ENCODE measurements at places on chromosomes 6 and 20. TPM values are rescaled to one million over a fixed set of nuclear protein-coding genes. Genes with fewer than 3 reads are reported as not detected.

Gene SH3BGRL2
- 2.0 TPM for polyA plus RNA-seq

Gene ZC3H12D
- 0.02 TPM for polyA plus RNA-seq

- no peak for DNase-seq
These were observed 54.7 kb upstream of the ZMYND8 start for GRCh38 chr20:47411161-47411560.

- no peak for DNase-seq
These were observed 75.4 kb upstream of the INSM1 start for GRCh38 chr20:20292472-20292871.

GRCh38 chr20:41078329-41078728 lies 49.7 kb downstream of the TOP1 start:
- no peak for DNase-seq

DNA sequence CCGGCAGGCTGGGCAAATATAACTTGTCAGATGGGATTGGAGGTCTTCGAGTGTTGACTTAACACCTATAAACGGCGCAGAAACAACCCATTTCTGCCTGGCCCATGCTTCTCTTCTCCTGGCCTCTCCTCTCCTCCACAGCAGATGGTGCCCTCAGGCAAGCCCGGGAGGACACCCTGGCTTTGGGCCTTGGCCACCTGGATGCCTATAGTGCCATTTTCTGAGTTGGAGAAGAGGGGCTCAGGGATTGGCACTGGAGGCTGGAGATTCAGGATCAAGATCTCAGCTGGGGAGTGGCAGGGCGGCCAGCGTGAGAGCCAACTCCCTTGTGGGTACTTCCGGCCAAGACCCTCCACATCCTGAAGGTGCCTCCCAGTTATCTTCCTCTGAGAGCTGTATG lies 211.9 kb upstream of the PMEPA1 start:
- no peak for DNase-seq

- DNase-seq: no peak
These were observed 10.6 kb downstream of the MYB start for GRCh38 chr6:135191508-135192255.

DNA sequence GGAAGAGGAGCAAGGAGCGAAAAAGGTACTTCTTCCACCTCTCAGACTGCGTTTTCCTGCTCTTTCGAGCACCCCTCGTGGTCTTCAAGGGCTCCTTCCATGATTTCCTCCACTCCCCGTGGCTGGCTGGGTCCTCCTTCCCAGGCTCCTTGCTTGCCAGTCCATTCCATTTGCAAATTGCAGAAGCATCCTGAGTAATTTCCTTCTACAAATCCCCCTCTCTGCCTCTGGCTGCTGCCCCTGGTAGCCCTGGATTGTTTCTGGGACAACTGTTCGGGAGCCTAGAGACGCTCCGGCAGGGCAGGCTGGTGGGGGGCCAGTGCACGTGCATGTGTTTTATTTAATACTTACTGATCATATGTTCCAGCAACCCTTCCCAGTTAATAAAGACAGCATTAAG lies 173.1 kb downstream of the ZMYND8 start:
- no peak for DNase-seq

Gene MLN
- not detected for polyA plus RNA-seq

DNA sequence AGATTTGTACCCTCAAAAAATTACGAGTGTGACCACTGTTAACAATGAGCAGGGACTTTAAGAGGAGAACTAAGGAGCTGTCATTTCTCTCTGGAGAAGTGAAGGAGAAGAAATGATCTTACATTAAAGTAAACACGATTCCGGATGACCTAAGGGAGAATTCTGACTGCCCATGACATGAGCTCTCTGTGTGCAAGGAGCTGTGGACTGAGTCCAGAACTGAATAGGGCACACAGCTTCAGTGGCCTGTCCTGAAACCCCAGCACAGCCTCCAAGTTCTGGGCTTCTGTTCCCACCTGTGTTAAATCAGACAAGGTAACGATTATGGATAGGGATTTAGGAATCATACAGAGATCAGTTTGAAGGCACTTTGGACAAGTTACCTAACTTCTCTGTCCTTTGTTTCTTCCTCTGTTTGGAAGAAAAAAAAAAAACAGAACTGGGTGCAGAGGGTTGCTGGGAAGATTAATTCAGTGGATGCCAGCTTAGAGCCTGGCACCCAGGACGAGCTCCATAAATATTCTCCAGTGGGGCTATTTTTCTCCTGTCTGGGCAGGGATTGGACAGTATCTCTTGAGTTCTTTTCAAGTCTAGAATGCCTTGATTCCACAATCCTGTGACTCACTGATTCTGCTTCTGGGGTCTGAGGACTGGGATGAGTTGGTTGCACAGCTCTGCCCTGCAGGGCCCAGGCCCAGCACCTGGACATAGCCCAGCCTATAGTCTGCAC lies 65.7 kb downstream of the MRPL14 start:
- DNase-seq: peak; percentile 63

Gene GLP1R
- not detected for polyA plus RNA-seq

- DNase-seq: peak; percentile 41
These were observed at the start of gene ECT2L for GRCh38 chr6:138795809-138796603. TSS of gene ECT2L (plus strand) at chr6:138796087. CDS start at chr6:138813275, 17,188 bp downstream.

Gene WFDC13
- not detected for polyA plus RNA-seq

- DNase-seq: no peak
These were observed 120.7 kb downstream of the TTLL2 start for GRCh38 chr6:167445568-167445967.

GRCh38 chr6:68229566-68229965 lies 405.5 kb upstream of the ADGRB3 start:
- no peak for DNase-seq

DNA sequence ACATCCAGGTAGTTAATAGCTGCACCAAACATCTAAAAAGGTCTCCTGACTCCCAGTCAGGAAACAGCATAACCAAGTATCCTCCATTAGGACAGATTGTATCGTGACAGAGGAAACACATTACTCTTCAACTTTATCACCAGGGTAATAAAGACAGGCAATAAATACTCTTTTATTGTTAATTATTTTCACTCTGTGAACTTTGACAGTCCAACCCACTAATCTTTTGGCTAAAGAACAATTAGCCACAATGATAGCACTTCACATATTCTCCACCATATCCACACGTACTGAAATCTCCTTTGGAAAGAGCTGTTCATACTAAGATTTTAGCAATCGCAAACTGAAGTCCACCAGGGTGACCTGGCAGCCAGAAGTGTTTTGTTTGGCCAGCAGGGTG lies 46.4 kb downstream of the ARHGAP18 start:
- no peak for DNase-seq

DNA sequence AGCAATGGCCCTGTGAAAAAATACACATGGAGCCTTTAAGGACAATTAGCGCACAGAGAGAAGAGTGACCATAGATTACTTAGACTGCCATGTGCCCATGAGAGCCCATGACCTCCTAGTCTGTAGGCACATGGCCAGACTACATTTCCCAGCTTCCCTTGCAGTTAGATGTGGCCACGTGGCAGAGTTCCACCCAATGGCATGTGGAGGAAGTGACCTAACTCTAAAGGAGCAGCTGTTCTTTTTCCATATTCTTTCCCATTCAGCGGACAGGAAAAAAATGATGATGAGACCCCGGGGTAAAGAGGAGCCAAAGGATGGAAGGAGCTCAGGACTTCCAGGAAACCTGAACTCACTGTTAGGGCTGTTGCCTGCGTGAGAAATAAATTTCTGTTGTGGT lies 116.6 kb downstream of the CBLN4 start:
- no peak for DNase-seq

- peak; percentile 65 for DNase-seq
These were observed 29.3 kb upstream of the FAM83B start for GRCh38 chr6:54817236-54817635.

DNA sequence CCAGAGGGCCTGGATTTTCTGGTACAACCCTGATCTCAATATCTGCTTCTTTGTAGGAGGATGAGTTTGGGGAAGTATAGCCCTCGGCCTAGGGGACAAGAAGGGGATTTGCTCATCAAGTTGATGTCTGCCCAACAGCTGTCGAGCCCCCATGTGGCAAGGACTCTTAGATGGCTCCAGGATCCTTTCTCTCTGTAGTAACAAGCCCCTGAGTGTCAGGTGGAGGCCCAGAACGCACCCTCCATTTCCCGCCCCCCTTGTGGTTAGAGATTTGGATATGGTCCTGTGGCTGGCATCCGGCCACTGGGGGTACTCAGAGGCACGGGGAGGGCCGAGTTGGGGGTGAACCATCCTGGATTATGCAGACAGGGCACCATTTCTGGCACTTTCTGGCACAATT lies 50.1 kb downstream of the CTCFL start:
- no peak for DNase-seq

DNA sequence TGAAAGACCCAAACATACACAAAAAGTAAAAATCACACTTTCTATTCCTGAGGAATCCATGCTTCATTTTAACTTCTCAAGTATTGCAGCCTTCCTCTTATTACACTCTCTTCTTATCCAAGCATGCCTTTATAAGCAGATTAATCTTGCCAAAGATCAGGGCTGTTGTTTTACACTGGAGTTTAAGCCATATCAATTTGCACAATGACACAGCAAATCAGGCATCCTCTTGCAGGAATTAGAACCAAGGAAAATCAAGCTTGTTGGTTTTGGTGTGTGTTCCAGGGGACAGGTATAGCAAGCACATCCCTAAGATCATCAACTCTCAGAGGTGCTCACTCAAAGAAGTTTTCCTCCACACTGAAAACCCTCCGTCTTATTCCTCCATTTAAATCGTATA lies 69.5 kb downstream of the CYP39A1 start:
- no peak for DNase-seq

- no peak for DNase-seq
These were observed 25.8 kb downstream of the CDKAL1 start for GRCh38 chr6:20559924-20560551.

DNA sequence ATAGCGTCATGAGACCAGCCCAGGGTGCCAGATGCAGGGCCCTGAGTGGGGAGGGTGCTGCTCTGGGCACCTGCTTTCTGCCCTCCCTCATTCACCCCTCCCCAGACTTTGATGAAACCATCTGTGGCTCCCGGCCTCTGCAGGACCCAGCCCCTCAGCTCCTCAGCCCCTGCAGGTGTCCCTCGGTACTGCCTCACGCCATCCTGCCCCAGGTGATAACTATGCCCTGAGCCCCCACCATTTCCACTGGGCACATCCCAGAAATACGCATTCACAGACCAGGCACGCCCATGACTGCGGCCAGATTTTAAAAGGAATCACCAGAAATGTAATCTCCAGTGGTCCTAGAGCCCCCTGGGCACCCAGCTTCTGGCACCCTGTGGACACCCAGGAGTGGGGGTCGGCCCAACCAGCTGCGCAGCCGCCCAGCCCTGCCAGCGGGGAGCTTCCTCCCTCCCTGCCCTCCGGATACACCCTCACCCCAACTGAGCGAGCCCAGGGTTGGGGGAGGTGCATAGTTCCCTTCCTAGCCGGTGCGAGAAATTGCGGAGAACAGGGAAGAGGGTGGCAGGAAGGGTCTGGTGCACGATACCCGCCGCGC lies 615 bp upstream of the NTSR1 start:
- no peak for DNase-seq

Gene GINS1
- polyA plus RNA-seq: 11.2 TPM

DNA sequence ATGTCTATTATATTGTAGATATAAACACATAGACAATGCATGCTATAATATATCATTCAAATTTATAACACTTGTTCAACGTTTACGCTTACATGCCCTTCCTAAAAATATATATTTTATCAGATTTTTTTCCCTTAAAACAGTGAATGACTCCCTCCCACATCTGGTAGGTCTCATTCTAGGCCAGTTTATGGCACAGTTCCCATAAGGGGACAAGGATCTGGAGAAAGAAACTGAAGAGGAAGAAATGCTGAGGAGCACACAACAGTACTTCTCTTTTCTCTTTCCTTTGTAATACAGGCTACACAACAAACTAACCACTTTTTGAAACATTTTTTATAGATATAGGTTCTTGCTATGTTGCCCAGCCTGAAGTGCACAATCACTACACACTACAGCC lies 48.6 kb upstream of the RCAN2 start:
- DNase-seq: no peak

- no peak for DNase-seq
These were observed 3.6 kb upstream of the OSTM1 start for GRCh38 chr6:108078191-108078590.

- DNase-seq: no peak
These were observed 131.8 kb downstream of the SLC23A2 start for GRCh38 chr20:4869290-4870193.

DNA sequence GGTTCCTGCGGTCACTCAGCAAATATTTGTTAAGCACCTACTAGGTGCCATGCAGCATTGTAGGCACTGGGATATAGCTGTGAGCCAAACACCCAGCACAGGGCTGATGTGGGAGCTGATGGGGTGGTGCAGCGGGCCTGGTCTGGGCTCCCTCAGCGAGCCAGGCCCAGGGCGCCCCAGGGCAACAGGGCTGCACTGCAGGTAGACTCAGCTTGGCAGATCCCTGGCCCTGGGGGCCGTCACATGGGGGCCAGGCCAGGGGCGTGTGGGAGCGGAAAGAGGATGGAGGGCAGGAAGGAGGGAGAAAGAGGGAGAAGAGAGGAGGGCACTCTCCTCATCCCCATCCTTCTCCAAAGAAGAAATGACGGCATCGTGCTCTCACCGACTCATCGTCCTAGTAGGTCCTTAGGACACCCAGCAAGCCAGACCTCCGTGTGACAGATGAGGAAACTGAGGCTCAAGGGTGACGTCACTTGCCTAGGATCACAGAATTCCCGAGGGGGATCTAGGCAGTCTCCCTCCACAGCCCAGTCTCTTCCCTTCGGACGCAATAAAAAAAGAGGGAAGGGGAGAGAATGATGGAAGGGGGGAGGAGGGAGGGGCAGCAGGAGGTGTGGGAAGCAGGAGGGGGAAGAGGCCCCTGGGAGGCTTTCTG lies 53.3 kb downstream of the RBM38 start:
- no peak for DNase-seq

Gene RFX6
- polyA plus RNA-seq: not detected

GRCh38 chr20:11247046-11248010 lies 573.5 kb upstream of the JAG1 start:
- DNase-seq: no peak

DNA sequence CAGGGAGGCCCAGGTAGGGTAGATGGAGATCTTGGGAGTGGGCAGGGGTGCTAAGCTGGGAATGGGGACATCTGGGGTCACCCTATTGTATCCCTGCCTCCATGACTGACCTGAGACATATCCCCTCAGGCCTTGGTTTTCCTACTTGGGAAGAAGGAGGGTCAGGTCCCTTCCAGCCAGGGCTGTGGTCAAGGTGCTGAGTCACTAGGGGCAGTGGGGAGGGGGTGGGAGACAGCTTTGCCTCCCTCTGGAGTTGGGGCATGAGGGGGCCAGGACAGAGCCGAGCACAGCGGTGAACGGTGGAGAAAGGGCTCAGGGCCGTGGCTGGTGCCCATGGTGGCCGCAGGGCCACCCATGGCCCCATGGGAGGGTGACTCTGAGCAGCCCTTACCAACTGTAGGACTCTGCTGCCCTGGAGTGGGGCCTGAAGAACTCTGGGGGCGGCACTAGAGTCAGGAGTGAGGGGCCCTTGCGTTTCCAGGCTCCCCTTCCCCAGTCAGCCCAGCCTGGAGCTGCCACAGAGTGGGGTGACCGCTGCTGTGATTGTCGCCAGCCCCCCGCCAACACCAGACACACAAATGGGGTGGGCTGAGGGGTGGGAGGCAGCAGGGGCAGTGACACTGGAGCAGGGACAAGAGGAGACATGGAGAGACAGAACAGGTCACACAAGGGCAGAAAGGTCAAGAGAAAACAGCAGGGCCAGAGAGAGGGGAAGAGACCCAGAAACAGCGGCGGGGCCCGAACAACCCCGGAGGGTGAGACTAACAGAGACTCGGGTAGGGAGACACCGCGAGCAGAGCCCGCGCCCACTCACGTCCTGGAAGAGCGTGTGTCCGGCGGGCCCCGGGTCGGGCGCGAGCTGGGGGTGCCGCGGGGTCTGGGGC lies 576 bp downstream of the NECAB3 start:
- no peak for DNase-seq
